ENCODE measurements at places on chromosomes 1 and 21.
A peak's percentile ranks its signal among the peaks of the same experiment; 100 is the strongest.

- DNase-seq = no peak
These were observed 82.0 kb upstream of the GCLM start for GRCh38 chr1:93991271-93991670.

GRCh38 chr1:109975718-109976117 lies 8.8 kb upstream of the AHCYL1 start:
- DNase-seq = peak; percentile 56

DNA sequence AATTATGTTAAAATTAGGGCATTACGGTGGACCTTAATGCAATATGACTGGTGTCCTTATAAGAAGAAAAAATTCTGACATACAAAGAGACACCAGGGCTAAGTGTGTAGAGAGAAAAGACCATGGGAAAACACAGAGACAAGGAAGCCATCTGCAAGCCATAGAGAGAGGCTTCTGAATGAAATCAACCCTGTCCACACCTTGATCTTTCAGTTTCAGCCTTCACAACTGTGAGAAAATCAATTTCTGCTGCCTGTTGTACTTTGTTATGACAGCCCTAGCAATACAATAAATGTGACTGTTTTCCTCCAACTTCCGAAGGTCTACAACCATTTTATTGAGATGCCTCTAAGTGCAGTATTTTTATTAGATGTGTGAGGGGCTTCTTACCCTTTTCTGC lies 1407.2 kb downstream of the MRPL39 start:
- DNase-seq = no peak

- DNase-seq = no peak
These were observed 369.5 kb upstream of the LYPLAL1 start for GRCh38 chr1:218804014-218804785.

GRCh38 chr1:55321942-55322341 lies 106.8 kb upstream of the USP24 start:
- DNase-seq = no peak

- DNase-seq = no peak
These were observed 249.2 kb upstream of the KIAA0040 start for GRCh38 chr1:175441791-175442190.

DNA sequence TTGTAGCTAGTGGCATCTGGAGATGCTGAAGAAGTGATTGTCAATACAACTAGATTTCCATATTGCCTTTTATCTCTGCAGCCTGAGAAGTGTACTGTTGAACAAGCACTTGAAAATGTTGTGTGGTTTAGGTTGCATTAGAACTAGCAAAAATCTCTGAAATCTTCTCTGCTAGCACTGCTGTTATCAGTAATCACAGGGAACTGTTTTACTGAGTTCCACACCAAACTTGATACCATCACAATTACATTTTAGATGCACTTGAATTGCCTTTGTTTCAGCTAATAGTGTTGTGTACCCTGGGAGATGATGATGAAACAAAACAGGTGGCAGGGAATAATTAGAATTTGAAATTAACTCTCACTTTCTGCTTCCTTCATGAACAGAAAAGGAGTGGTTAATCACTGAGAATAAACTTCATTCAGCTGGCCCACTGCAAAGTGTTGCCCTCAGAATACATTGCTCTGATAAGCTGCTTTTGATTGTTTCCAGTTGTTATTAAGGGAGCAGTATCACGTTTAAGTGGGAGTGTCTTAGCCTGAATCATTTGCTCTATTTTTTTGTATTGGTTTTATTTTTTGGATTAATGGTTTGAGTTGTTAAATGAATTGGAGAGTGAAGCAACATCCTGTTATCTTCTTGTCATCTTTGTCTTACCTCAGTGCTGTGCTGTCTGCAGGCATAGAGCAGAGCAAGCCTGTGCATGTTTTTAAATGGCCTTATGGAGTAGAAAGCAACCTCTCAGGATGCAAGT lies 13.0 kb downstream of the FAM20B start:
- no peak for DNase-seq

GRCh38 chr1:20440785-20441200 lies 45.2 kb downstream of the CAMK2N1 start:
- peak; percentile 63 for DNase-seq

- DNase-seq = no peak
These were observed 1279.8 kb upstream of the ADGRL2 start for GRCh38 chr1:80520949-80521348.

- DNase-seq = no peak
These were observed 26.4 kb downstream of the PLXNA2 start for GRCh38 chr1:208217781-208218180.

- DNase-seq = no peak
These were observed 3.4 kb upstream of the PKLR start for GRCh38 chr1:155304558-155305063.

GRCh38 chr1:99217599-99217998 lies 46.7 kb upstream of the PLPPR4 start:
- DNase-seq = no peak

GRCh38 chr1:33089457-33089856 lies 8.5 kb downstream of the AZIN2 start:
- DNase-seq = no peak

Measured in HTR-8/SVneo (cell line).